SW 1271 (cell line): ENCODE measurements at places on chromosomes 16 and 17.

DNA sequence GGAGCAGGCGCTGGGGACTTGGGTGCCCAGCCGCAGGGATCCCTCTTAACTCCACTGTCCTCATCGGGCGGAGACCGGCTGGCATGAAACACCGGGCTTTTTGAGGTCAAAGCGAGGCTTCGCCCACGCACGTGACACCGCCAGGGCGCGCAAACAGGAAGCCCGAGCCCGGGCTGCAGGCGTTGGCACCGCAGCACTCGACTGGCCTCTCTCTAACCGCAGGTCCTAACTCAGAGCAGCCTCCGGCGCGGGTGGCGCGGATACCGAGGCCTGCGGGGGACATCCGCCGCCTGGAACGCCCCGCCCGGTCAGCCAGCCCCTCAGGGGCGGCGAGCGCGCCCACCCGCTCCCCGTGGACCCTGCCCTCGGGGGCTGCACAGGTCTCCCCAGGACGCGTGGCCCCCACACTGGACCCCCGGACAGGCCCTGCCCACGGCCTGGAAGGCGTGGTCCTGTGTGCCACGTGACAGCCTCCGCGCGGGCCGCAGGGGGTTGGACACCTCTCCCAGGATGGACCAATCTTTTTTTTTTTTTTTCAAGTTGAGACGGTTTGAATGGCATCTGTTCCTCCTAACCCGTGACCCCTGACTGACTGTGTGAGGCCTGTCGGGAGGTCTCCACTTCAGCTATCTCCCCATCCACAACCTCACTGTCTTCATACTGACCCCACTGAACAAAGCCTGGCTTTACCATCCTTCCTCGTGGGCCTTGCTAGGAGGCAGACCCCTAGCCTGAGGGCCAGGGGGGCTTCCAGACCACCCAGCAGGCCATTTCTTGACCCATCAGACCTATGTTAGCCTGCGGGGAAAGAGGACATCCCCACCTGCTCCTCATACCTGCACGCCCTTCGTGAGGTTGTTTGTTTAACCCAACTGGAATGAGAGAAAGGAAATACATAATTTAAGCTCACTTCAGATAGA, 8.4 kb upstream of the SLC47A2 start:
- DNase-seq = no peak

GRCh38 chr17:70168977-70169708, at the start of gene KCNJ2:
KCNJ2 (plus strand) TSS chr17:70169532; CDS start chr17:70175040, 5,508 bp downstream.
- peak; percentile 27 for DNase-seq

- DNase-seq = no peak
Measured at GRCh38 chr17:17783116-17783824, 53.5 kb downstream of the SREBF1 start.

DNA sequence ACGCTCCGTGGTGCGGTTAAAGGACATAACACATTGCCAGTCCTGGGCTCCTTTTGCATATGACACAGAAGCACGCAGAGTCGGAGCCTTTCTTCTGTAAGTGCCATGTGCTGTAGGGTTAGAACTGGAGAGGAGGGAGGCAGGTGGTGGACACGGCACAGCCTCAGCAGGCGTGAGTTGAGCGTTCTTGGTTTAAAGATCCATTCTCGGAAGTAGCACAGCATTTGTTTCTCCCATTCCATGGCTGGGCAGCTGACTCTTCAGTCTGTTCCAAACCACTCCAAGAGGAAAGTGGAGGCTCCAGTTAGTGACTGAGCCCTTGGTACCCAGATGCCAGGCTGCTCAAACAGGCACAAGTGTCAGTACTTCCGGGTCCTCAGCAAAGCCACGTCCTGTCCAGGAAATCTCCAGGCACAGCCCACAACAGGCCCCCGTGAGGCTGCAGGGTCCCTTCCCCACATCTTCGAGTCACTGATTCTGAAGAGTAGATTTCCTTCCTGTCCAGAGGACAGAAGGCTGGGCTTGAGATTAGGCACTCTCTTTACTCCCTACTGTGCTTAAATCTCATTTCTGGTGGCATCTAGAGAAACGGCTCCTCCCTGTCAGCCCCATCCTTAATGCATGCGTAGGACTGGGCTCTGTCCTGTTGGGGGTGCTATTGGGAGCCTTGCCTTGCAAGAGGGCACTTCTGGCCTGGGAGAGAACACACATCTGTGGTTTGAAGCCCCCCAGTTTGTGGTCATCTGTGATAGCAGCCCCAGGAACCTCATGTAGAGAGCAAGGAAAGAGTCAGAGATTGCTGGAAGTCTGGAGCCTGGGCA, 39.6 kb upstream of the NAT9 start:
- no peak for DNase-seq

GRCh38 chr17:49022391-49022941, 25.3 kb downstream of the IGF2BP1 start:
- no peak for DNase-seq

- no peak for DNase-seq
Measured at GRCh38 chr16:70391881-70392481, 45.3 kb downstream of the DDX19A start.

GRCh38 chr17:41772586-41773189, 13.8 kb downstream of the JUP start:
- no peak for DNase-seq
